ENCODE measurements at places on chromosomes 4 and X.

DNA sequence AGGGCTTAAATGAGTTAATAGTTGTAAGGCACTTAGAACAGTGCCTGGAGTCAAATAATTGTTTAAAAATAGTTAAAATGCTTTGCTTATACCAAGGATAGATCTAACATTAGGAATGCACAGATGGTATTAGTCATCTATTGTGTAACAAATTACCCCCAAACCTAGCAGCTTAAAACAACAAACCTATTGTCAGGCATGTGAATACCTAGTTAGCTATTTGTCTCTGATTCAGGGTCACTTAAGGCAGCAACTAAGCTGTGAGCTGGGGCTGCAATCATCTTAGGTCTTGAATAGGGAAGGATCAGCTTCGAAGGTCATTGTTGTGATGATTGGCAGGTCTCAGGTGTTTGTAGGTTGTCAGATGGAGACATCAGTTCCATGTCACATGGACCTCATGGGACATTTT is 42.4 kb upstream of the AGA start:
- no peak for DNase-seq

DNA sequence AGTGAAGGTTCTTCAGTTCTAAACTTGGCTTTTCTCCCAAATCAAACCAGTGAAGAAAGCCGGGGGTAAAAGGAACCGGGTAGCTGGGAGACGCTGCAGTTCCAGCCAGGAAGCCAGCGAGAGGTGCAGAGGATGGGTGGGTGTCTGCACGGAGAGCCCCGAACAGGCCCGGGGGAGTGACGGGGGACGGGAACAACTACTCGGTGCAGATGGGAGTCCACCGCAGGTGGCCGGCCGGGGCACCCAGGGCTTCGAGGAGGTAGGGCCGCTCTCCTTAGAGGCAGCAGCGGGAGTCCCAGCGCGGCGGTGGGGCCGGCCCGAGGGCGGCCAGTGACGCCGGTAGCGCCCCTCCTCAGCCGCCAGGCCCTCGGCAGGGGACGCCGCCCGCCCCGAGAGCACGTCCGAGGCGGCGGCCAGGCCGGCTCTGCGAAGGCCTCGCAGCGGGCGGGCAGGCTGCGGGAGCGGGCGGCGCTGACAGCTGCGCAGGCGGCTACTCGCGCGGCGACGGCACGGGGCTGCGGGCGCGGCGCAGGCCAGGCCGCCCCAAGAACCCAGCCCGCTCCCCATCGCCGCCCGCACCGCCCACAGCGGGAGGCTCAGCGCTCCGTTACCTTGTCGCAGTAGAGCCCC is 449 bp downstream of the FBXL5 start:
- DNase-seq = peak; percentile 49

DNA sequence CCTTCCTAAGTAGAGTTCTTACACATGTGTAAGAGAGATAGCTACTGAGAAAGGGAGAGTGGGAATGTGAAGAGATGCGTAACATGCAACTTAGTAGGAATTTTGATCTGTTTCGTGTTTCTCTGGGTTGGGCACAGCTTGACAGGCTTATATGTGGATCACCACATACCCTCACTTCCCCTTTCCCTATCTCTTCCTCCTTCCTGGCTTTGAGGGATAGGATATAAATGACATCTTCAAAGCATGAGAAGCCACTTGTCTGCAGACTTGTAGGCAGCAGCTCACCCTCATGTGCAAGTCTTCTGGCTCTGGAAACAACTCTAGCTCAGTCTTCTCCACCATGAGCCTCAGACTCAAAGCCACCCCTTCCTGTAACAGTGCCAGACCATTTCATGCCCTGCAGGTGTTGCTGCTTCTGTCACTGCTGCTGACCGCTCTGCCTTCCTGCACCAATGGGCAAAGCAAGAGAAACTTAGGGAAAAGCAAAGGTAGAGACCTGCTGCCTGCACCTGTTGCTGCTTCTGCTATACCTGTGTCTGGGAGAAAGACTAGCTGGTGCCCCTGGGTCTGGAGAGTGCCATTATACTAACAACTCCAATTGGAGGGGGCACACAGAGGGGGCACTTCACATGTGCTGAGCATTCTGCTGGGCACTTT is 5.4 kb upstream of the PF4V1 start:
- peak; percentile 16 for DNase-seq

DNA sequence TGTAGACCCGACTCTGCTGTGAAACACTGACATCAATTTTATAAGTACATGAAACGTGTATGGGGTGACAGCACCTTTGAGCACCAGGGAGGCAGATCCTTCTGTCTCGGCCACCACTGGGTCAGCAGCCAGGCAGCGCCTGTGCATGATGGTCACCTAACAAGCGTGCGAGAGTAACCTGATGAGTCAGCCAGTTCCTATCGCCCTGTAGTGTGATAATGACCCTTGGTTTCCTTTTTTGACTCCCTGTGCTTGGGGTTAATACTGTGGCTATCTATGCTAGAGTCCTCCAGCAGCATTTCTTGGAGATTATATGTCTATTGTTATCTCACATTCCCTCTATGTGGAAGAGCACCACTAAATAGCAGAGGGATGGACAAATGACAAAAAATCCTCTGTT is 101.6 kb downstream of the NPNT start:
- no peak for DNase-seq

GRCh38 chrX:40318801-40319200 is 221.0 kb upstream of the BCOR start:
- no peak for DNase-seq

DNA sequence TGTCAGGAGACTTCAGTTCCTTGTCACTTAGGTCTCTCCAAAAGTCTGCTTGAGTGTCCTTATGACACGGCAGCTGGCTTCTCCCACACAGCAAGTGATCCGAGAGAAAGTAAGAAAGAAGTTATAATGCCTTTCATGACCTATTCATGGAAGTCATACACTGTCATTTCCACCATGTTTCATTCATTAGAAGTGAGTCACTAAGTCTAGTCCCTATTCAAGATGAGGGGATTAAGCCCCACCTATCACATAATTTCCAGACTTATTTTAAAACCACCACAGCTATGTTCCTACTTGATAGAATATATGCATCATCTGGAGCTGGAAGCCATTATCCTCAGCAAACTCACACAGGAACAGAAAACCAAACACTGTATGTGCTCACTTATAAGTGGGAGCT is 25.2 kb upstream of the COL25A1 start:
- DNase-seq = no peak

DNA sequence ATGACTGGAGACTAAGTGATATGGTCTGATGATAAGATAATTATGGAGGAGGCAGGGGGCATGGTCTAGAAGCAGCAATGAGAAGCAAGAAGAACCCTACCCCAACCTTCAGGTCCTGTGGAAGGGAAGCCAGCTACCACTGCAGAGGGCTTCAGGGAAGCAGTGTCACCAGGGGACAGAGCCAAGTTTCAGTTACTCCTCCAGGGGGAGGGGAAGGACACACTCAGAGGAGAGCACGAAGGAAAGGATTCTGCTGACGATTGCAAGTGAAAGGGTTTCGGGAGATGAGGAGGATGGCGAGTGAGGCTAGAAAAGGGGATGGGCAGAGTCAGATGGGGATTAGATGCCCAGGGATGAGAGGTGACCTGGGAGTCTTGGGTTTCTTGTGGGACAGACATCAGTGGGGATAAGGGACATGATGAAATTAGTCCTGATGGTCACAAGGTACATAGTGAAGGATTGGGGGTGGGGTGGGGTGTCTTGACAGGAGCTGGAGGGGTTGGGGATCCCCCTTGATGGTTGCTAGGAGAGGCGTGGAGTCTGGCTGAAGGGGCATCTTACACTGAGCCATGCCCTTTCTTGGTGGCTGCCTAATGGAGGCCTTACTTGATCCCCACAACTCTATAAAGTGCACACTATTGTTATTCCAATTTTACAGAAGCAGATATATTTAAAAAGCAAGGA is 45.4 kb downstream of the TIGD4 start:
- no peak for DNase-seq

DNA sequence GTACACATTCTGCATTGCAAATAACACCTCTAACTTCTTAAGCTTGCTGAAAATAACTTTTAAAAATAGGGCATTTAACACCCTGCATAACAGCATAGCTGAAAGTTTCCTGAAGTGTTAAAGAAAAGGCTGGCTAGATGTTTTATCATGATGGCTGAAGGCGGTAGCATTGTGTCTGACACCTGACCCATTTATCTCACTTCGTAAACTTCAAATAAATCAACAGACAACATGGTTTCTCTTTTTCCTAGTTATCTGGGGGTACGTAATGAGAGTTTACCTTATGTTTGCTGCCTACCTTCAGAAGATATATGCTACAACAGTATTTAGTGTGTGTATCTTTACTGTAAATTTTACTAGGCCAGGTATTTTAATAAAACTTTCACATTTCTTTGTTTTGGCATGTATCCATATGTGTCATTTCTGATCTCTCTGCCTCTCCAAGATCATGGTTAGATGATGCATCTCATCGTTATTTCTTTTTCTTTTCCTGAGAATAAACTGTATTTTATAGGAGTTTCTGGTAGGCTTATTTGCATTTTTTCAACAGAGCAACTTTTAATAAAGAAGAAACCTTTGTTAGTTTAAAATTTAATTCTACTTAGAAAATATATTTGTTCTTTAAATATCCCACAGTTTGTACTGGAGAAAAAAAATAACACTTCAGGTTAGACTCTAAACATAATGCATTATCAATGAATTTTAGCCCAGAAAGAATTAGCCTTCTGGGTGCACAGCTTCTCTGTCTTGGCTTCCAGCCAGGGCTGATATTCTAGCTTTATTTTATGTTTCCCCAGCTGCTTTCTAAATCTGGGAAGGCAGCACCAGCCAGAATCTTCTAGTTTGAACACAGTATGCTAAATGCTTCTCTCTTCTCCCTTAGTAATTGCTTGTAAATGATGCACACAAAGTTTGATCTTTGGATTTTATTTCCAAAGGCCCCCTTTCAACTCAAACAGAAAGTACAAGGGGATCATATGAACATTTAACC is 2.9 kb downstream of the NDST4 start:
- no peak for DNase-seq

DNA sequence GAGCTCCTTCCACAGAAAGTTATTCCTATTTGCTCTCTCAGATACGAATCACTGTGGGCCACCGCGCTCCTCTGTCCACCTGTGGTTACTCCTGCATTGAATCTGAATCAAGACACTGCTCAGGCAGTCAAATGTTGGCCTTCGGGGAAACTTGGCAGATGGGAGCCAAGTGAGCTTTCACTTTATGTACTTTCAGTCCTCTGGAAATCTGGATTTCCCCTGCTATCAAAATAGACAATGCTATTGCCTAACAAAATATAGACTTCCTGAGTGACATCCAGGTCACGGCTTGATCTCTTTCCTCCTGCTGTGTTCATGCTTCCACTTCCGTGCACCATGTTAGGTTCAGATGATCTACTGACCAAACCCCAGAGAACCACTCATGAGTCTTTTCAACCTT is 43.8 kb downstream of the FHL1 start:
- DNase-seq = no peak

GRCh38 chr4:185899833-185900232 is 87.8 kb upstream of the SORBS2 start:
- no peak for DNase-seq

- no peak for DNase-seq
Observed at GRCh38 chr4:97142893-97143292, 1000.4 kb downstream of the STPG2 start.

DNA sequence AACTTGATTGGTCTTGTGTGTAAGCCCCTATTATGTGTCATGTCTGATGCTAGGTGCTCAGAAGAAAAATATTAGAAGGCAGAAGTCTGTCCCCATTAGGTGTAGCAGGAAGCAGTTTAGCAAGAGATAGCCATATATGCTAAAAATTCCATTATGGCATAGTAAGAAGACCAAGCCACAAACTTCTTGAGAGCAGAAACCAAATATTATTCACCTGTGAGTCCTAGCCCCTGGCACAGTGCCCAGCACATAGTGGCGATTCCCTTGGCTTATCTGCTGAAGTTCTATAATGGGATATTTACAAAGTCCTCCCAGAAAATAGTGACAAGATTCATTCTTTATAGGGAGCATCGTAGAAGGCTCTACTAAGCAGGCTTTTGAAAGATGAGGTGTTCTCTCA is 174.4 kb downstream of the RAB28 start:
- DNase-seq = no peak

- DNase-seq = no peak
Observed at GRCh38 chr4:168584321-168584771, 87.5 kb downstream of the PALLD start.

DNA sequence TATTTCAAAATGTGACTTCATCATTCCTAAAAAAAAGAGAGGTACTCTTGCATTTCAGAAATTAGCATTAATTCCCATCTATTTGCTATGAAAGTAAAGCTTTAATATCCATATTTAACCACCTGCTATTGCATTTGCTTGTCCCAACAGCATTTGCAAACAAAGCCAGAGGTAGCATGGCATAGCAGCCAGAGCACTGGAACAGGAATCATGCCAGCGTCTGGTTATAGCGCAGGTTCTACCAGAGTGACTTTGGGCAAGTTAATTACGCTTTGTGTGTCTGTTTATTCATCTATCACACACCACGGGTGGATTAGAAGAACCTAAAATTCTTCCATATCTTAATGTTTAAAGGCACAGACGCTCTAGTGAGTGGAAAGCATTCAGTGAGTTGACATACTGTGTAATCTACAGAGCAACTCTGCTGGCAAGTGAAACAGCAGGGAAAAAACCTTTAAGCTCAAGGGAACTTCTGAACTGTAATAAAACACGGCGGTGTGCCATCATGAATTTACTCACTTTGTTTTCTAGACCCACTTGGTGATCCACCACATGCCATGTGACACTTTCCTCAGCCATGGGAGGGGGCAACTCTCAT is 76.6 kb upstream of the QRFPR start:
- DNase-seq = no peak

- no peak for DNase-seq
Observed at GRCh38 chr4:113080050-113080449, 30.6 kb downstream of the ANK2 start.

DNA sequence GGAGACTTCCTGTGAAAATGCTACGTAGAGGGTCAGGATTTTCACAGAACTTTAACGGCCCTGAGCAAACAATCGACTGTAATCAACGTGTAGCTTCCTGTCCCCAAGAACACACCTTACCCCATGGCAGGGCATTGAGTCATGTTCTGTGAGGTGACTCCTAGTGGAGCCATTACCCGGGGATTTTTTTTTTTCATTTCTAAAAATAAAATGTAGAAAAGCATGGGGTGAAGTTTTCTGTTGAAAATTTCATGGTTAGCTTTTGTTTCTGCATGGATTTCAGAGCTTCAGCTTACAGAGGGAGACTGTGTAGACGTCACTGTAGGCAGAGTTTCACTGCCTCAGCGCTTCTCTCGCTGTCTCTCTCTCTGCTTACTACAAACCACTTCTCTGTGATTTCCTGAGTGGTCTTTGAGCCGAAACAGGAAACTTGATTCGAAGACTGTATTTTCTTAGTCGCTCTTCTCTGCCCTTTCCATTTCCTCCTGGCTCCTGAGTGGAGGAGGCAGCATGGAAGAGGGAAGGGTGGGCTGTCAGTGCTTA is 111.7 kb downstream of the NFKB1 start:
- DNase-seq = no peak
